NCI-H1417 treated with DMSO at 0.1 percent for 48 hours (cell line): ENCODE measurements at places on chromosomes 4 and X.
A peak's percentile ranks its signal among the peaks of the same experiment; 100 is the strongest.

GRCh38 chr4:71188156-71188640 lies 150.6 kb upstream of the SLC4A4 start:
- no peak for DNase-seq

DNA sequence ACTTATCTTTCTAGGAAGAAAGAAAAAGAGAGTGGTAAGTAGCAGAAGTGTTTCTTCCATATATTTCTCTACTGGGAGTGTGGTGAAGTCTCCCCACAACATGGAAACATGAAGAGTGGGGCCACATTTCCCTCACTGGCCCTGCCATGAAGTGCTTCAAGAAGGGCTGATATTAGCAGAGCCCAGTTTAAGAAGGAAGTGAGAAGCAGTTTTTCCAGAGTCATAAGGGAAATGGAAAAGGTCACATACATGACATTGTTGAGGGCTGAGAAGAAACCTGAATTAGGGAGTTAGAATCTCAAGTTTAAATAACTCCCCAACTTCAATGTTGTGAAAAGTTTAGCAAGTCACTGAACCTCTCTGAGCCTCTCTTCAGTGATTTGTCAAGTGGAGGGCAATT lies 171.9 kb upstream of the RBPJ start:
- no peak for DNase-seq

DNA sequence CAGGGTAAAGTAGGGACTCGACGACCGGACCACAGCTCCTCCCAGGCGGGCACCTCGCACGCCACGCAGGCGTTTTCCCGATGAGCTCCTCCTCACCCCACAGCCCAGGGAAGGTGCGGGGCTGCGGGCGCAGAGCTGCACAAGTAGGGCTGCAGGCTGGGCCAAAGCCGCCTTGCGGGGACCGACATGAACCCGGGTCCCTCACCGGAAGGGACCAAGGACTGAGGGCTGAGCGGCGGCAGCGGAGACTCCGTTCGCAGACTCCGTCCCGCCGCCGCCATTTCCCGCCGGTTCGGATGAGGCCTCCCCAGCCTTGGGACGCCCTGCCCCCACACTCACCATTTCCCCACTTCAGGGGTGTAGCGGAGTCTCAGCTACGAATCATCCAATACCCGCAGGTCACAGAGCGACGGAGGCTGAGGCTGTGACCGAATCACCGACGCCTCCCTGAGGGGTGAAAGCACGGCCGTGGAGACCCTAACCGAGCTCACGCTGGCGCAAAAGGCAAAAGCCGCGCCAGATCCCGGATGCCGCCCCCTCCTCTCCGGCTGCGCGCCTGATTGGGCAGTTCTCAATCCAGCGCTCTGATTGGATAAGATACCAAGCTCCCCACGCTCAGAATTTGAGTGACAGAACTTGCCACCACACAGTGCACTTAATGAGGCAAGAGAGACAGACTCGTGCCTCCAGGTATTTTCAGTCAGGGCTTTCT lies at the start of gene ZNF732:
Gene ZNF732, minus strand, starts transcription at position 506 of the 712 bp plus-strand sequence. Its CDS starts 164 bp downstream, at position 342.
- DNase-seq, result no peak

DNA sequence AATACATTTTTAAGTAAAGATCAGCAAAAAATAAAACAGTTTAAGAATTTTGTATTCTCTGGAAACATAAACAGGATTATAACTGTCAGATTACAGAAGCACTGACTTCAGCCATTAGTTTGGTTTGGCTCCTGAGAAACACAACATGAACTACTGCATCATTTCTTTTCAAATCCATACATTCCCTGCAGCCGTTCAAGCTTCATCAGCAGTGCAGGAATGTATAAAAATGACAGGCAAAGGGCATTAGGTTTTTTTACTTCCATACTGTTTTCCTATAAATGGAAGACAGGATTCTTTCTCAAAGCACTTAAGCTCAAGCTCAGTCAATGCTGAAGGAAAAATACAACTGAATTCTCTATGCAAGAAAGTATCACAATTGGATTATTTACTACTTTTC lies 4.2 kb upstream of the MAB21L2 start:
- no peak for DNase-seq

DNA sequence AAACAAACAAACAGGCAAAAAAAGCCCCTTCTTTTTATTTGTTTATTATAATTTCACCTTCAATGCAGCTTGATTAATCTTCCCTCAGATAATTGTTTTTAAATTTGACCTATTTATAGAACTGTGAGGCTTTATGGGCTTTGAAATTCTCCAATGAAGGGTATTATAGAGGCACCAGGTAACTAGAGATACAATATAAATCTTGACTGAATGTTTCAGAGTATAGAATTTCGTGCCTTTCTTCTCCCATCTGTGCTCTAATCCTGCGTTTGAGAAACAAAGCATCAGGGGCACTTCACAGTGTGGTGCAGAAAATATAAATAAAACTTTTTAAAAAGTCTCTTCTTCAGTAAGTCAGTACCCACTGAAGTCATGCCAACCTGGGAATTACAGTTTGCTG lies 120.9 kb downstream of the ANKRD50 start:
- DNase-seq, result no peak

- DNase-seq, result no peak
Measured at GRCh38 chr4:7909463-7910262, 30.0 kb downstream of the AFAP1 start.

DNA sequence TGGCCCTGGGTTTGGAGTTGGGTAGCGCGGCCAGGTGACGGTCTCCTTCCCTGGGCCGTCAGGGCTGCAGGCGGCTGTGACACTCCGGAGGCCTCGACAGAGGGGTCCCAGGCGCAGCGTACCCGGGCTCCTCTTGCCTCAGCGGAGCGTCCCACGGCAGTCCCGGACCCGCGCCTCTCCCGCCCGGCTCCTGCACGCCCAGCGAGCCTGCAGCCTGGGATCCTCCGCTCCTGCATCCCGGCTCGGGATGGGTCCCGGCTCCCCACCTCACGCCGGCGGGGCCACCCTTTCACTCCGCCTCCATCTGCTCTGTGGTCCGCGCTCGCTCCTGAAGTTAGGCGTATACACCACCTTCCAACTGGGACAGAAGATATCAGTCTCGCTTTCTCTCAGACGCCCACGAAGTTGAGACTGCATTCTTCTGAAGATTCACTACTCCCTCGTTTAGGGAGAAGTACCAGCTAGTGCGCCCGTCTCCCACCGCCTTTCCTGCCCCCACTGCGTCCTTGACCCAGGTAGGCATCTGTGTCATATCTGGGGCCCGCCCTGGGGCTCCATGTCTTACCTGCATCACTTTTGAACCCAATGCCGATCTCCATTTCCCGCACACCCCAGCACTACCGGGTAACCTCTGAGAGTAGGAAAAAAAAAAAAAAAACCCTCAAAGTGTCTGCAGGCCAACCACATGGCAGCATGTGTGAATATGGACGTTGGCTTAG lies 32.3 kb upstream of the KDR start:
- DNase-seq, result no peak

- DNase-seq, result no peak
Measured at GRCh38 chrX:122625821-122626220, 558.3 kb upstream of the GRIA3 start.

DNA sequence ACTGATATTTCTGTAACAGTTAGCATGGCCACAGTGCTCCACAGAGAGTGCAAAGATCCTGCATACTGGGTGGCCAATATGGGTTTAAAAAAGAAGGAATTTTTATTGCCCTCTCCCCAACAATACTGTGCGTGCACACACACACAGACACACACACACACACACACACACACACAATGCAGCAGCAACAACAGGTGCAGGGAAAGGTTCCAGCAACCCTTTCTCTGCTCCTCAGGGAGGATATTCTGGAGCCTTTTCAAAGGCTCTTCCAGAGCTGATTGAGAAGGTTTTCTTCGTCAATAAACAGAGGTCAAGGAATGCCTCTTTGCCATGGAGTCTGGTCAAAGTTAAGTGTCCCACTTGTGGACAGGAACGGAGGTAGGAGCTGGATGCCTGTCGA lies 84.8 kb upstream of the ZFP42 start:
- no peak for DNase-seq

- DNase-seq, result peak; percentile 95
Measured at GRCh38 chr4:101256222-101256621, 91.1 kb downstream of the PPP3CA start.

DNA sequence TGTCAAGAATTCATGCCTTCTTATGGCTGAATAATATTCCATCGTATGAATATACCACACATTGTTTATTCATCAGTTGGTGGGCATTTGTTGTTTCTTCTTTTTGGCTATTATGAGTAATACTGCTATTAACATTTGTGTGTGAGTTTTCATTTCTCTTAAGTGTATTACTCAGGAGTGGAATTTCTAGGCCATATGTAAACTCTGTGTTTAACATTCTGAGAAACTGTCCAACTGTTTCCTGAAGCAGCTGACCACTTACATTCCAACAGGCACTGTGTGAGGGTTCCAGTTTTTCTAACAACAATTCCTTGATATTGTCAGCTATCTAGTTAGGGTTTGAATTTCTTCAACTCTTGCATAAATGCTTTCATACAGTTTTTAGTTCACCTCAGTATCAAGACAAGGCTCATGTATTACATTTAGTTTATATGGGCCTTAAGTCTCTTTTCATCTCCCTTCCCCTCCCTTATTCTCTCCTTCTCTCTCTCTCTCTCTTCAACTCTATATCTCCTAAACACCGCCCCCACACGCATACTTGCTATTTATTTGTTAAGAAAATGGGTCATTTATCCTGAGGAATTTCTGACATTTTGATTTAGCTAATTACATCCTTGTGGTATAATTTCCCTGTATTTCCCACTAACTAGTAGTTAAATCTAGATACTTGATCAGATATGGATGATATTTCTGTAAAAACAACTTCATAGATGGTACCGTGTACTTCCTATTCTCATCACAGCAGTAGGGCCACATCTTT lies 77.4 kb downstream of the WDR19 start:
- no peak for DNase-seq

GRCh38 chr4:159764343-159764952 lies 661.6 kb downstream of the RAPGEF2 start:
- peak; percentile 38 for DNase-seq

DNA sequence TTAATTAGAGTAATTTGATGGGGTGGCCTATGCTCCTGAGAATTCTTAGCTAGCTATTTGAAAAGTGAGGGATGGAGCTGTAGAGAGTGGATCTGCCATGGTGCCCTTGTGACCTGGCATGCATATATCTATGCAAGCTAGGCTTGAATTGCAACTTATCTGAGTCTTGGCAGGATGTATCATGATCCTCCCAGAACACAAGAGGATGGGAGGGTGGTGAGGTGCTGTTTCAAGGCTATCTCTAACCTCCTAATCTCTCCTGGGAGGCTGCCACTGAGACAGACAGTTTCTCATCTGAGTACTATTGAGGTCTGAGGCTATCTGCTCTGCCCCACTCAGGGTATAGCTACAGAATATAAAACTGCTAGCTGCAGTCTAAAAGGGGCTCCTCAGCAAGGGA lies 56.6 kb downstream of the BRCC3 start:
- DNase-seq, result no peak

DNA sequence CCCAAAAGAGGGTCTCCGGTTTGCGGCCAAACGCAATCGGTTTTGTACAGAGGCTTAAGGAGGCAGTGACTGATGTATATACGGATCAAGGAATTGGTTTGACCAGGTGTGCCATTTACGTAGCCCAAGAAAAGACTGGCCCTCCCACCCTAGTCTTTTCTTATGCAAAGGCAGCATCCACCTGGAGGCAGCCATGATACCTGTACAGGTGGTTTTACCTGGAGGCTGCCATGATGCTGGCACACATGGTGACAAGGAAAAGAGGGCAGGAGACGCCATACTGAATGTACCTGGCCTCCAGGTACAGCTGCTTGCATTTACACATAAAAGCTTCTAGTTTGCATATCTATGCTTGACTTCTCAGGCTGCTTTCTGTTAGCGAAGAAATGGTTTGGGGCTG lies 917.7 kb upstream of the INTU start:
- no peak for DNase-seq

- no peak for DNase-seq
Measured at GRCh38 chr4:5510504-5510903, 197.9 kb downstream of the EVC2 start.

GRCh38 chr4:60938621-60939020 lies 261.5 kb upstream of the ADGRL3 start:
- DNase-seq, result no peak

DNA sequence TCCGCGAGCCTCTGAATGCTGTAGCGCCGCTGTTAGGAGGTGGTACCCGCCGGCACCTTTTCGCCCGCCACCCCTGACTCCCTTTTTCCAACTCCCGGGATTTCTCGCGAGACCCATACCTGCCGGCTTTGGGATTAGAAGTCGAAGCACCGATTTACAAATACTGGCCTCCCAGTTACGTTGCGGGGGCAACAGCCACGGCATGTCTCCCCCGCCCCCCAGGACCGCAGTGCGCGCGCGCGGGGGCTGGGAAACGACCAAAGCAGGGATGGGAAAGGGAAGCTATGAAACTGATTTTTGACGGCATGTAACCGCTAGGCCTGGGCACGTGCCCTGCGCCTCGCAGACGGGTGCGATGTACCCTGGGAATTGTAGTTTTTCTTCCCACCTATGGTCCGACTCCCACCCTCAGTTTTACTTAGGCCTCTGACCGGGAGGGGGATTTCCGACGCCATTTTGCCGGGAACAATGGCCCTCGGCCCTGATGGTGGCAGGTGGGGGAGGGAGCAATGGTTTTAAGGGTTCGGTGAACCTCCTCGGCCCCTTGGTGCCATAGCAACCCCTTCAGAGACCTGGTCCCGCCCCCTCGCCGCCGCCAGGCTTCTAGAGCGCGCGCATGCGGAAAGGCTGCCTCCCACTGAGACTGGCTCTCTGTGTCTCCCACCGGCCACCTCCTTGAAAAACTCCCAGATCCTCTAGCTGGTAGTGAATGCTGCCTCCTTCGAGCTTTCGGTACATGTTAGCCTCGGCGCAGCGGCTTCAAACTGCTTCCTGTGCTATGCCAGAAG lies 772 bp upstream of the WNK3 start:
- DNase-seq, result peak; percentile 69

- DNase-seq, result no peak
Measured at GRCh38 chr4:186700746-186701145, 22.9 kb downstream of the FAT1 start.

GRCh38 chr4:116880625-116881024 lies 204.8 kb downstream of the TRAM1L1 start:
- no peak for DNase-seq

DNA sequence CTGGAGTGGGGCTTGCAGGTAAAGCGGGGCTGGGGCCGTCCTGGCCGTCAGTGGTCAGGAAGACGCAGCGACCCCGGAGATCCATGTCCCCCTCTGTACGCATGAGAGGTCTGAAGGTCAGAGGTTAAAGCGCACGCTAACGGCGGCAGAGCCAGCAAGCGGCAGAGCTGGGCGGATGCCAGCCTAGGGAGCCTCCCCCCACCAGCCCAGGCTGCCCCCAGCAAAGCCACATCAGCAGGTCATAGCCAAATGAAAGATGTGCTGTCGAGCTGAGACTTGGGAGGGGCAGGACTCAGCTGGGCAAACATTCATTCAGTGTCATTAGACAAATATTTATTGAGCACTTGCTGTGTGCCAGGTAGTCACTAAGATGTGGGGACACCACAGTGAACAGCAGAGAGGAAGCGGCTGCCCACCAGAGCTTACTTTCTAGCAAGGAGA lies 593 bp upstream of the JAKMIP1 start:
- DNase-seq, result no peak

GRCh38 chr4:114595207-114595606 lies 3.4 kb upstream of the UGT8 start:
- no peak for DNase-seq
